RWPE1 (cell line): ENCODE measurements at places on chromosomes 2 and 18.

DNA sequence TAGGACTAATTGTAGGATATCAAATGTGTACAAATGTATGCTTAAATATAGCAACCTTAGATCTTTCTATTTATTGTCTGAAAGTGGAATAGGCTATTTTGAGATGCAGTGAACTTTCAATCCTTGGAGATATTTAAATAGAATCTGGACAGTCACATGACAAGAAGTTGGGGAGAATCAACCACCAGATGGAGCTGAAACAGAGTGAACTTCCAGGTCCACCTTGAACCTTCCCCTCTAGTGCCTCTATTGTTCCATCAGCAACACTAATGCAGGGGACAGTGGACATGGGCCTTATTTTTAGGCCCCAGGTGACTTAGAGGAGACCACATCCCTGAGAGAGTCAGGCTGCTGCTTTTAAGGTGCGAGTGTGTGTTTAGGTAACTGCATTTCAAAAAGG lies 37.0 kb upstream of the CRIM1 start:
- DNase-seq, result no peak

GRCh38 chr2:27102329-27102728 lies 15.8 kb downstream of the KHK start:
- DNase-seq, result no peak

GRCh38 chr2:8421658-8422449 lies 260.0 kb upstream of the ID2 start:
- no peak for DNase-seq

GRCh38 chr2:174535083-174535482 lies 48.3 kb upstream of the GPR155 start:
- no peak for DNase-seq

DNA sequence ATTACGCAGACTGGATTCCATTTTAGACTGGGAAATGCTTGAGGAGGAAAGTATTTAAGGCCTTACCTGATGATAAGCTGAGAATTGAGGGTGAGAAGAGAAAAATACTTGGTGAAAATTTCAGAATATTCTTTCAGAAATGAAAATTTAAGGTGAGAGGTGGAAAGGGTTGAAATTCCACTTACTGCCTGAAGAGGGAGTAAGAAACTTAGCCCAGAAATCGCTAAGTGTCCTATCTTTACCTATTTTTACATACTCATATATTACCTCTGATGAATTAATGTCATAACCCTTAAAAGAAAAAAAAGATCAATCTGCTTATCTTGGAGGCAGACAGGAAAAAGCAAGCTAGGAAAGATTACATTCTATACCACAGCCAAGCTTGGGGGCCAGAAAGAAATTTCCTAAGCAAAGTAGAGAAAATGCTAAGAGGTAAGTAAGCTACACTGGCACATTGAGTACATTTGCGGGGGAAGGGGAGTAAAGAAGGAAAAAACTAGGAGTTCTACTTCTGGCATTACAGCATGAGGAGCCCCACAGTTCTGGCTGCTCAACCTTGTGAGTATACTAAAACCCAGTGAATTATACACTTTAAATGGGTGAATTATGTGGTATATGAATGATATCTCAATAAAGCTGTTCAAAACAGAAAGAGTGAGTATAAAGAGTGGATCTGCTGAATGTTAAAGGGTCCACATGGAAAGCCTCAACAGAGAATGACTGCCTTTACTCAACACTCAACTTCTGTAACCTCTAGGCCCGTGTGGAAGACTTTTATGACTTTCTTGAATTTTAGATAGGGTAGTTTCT lies 33.8 kb downstream of the SMC6 start:
- peak; percentile 22 for DNase-seq
